ENCODE measurements at places on chromosomes 2 and 18. TPM values are rescaled to one million over a fixed set of nuclear protein-coding genes. Genes with fewer than 3 reads are reported as not detected.

The KCNF1 gene
- not detected for total RNA-seq

The ABCB11 gene
- total RNA-seq = 18.4 TPM

The ASAP2 gene
- 50.2 TPM for total RNA-seq

The GCKR gene
- not detected for total RNA-seq

The KCNG2 gene
- not detected for total RNA-seq

The MRO gene
- not detected for total RNA-seq

The PLB1 gene
- total RNA-seq = 0.64 TPM

The RAPGEF4 gene
- total RNA-seq = 12.3 TPM

The ASXL3 gene
- total RNA-seq = 2.5 TPM

DNA sequence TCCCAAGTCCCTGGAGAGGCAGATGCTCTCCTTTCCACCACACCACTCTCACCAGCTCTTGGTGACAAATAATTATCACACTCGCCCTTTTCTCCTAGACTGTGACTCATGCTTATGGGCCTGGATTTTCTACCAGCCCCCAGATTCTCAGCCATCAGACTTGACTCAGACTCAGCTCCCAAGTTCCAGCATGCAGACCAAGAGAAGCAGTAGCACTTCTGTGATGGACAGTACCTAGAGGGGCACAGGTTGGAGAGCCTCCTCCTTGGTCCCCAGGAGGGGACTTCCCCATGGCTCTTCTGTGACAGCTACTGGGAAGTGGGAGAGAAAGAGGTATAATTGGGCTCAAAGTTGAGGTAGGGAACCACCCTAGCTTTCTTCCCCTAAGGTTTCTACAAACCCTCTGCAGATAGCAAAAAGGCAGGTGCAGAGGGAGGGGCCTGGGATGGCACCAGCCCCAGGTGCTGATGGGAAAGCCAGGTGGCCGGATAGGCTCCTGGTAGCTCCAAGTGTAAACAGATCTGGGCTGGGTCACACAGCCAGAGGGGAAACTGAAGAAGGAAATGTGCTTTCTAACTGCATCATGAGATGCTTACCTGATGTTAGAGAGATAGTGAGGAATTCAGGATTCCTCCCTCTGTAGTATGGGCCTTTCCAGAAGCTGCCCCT is 4.1 kb downstream of the TCF23 start:
- peak; percentile 44 for DNase-seq

DNA sequence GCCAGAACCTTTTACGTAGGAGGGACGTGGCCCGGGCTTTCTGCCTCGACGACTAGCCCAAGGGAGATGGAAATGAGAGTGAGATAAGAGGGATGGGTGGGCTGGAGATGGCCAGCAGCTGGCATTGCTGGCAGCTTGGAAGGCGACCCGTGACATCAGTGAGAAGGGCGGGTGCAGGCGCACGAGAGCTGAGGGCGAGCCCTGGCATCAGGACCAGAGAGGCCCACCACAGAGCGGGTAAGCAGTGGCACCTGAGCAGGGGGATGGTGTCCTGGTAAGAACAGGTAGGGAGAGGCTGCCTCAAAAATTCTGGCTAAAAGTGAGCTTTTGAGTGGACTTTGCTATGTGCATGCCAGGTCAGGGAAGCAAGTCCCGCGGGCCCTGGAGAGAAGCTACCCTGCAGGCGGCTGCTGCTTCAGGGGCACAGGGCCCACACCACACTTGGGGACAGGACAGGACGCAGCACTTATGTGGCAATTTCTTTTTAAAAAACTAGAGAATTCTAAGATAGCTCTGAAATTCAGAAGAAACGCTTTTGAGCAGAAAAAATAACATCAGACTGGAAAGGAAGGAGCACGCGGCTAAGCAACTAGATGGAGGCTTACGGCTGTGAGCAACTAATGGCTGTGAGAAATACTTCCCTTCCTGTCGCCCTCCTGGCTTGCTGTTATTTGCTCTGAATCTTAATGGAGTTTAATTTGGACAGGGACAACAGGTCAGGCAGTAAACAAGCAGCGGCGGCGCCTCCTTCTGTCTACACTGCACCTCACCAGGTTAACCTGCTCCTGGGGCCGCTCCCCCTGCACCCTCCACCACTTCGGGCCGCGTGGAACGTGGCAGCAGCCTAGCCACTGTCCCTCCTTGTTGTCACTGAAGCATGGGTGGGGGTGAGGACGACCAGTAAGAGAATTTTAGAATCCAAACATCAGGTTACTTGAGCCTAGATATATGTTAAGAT is 20.5 kb downstream of the THAP4 start:
- DNase-seq = no peak

GRCh38 chr18:75104483-75104882 is 104.5 kb downstream of the PTGR3 start:
- no peak for DNase-seq

DNA sequence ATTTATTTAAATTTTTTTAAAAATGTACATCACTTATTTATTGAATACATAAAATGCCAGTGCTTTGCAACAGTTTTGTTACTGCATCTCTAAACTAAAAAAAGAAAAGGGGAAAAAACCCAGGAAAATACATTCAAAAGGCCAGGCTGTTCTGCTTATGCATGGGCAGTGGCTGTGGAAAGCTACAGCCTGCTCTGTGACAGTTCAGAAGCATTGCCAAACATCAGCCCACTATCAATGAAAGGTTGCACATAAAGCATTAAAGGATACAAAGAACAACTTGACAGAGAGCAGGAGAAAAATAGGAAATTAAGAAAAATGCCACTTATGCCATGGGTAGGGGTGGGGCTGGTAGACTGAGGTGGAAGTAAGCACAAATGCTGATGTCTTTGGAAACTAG is 128.2 kb downstream of the FIGN start:
- no peak for DNase-seq

- no peak for DNase-seq
Measured at GRCh38 chr2:30693821-30694281, 113.4 kb downstream of the CAPN13 start.

DNA sequence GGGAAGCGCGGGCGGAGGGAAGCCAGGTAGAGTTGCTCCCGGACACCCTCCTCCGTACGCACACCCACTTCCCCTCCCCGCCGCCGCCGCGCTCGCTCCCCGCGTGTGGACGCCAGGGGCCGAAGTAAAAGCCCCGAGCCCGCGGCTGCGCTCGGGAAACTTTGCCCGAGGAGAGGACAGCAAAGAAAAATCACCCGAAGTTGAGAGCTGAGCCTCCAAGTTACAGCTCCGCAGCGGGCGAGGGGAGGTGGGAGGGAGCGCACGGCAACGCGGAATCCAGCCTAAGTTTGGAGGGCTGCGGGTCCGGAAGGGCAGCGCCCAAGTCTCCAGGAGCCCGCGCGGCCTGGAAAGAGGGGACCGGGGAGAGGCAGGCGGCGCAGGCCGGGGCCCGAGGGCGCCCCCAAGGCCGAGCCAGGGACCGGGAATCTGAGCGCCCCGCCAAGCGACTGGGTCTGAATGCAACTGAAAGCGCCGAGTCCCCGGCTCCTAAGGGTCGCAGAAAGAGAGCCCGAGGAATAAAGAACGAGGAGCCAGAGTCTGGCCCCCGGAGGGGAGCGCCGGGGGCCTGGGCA is 706 bp upstream of the BCL11A start:
- peak; percentile 60 for DNase-seq

DNA sequence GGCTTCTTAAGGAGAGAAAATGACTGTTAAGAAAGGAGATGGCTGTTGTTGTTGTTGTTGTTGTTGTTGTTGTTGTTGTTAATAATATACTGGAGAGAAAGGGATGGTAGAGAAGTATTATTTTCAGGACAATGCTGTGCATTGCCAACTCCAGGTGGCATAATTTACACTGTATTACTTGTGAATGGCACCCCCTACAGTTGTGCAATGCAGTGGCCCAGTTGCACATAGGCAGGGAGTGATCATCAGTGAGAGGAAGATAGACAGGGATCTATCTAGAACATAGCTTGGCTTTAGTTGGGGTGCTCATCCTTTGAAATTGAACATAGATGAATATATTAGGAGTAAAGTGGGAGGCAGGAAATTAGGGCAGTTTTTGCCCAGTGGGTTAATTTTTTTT is 47.2 kb upstream of the TMEM163 start:
- no peak for DNase-seq

DNA sequence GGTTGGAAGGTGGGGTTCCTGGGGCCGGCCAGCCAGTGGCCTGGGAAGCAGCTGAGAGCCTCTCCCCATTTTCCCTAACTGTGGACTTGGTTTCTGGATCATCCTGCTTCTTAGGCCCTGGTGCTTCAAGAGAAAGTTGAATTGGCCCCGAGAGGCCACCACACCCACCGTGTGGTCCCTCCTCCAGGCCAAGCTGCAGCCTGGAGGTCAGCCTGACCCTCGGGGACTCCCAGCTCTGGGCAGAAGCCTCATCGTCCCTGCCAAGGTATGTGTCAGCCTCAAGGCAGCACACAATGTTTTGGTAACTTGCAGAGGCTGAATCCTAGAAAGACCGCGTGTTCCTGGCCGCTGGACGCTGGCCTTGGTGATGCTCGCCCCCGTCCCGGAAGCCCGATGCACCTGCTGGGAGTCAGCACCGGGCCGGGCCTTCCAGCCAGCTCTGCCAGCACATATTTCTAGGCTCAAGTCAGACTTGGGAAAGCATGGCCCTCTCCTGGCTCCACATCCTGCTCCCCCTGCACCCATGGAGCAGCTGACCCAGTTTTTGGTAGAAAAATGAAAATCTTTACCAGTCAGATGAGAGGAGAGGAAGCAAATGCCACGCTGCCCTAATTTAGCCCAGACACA is 72.6 kb downstream of the ACTR2 start:
- peak; percentile 49 for DNase-seq

- DNase-seq = no peak
Measured at GRCh38 chr18:54169431-54170403, 54.8 kb downstream of the MBD2 start.

DNA sequence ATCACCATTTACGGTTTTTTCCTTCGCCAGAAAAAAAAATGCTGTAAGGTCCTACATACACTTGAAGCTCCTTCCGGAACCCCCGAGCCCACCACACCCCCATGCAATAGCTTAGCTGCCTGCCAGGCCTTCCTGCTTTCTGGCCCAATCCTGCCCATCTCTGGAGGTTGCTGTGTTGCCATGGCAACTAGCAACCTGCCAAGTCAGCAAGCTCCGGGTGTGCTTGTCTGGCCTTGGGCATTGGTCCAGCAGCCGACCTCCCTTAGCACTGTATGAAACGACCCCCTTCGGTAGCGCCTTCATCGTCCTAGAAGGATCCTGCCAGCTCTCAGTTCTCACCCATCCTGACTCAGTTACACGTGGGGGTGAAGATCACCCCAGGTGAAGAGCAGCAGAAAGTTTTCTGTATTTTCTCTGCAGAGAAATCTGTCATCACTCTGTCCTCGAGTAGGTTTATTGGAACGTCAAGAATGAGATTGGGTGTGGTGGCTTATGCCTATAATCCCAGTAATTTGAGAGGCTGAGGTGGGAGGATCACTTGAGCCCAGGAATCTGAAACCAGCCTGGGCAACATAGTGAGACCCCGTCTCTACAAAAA is 47.4 kb upstream of the MTCL1 start:
- DNase-seq = no peak

DNA sequence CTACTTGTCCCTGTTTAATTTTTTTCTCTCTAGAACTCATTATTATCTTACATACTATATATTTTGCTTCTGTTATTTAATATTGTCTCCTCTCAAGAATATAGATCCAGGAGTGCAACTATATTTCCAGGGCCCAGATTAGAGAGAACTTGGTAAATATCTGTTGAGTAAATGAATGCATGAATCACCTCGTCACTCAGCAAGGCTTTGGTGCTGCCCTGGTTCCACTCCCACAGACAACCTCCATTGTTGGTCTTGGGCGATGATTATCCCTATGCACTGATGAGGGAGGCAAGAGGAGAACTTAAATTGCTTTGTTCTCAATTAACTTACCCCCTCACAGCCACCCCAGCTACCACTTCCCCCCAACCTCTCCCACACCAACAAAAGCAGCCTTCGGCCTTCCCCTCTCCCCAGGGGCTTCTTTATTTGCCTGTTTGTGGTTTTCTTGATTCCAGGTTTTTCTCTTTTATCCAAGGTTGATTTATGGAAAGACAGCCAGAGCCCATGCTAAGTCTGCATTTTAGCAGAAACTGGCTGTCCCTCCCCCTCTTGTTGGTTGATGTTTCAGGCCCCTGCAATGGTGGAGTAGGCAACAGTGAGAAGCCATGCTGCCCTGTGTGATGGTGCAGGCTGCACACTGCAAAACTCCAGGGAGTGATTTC is 17.0 kb upstream of the DIPK1C start:
- DNase-seq = no peak

- no peak for DNase-seq
Measured at GRCh38 chr2:68901199-68901514, 30.0 kb upstream of the BMP10 start.
